ENCODE measurements at places on chromosomes 12 and 14.

DNA sequence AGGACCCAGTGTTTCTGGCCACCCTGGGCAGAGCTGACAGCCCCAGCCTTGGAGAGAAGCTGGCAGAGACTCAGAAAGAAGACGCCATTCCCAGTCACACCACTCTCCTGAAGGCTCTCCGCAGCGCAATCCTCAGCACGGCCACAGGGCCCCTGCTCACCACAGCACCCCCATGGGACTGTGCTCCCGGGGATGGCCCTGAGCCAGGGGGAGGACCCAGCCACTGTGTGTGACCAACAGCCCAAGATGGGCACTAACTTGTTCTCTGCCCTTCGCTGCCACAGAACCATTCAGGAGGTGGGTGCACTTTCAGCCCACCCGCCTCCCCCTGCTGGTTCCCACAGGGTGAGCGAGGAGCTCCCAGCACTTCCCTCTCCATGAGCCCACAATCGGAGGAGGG, 57.1 kb downstream of the CCNK start:
- no peak for DNase-seq

DNA sequence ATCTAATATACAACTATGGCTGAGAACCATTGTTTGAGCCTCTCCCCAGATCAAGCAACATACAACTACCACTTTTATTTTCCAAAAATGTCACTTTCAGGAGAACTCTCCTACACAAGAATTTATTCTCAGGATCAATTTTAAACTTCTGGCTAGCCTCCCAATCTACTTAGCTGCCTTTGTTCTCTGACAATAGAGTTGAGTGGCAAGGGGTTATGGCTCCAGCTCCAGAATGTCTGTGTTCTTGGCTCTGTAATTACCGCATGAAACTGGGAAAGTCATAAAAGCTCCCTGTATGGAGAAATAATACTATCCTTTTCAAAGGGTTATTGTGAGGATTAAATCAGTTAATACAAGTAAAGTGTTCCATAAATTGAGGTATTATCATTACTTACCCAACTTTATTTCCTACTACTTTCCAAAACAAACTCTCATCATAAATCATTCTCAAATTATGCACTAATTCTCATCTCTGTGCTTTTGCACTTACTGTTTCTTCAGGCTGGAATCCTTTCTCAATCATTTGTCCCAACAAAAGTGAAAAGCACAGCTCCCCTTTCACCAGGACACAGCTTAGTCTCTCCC, 121.9 kb downstream of the GARIN6 start:
- no peak for DNase-seq

GRCh38 chr12:24764712-24765111, 184.2 kb downstream of the BCAT1 start:
- DNase-seq: no peak

DNA sequence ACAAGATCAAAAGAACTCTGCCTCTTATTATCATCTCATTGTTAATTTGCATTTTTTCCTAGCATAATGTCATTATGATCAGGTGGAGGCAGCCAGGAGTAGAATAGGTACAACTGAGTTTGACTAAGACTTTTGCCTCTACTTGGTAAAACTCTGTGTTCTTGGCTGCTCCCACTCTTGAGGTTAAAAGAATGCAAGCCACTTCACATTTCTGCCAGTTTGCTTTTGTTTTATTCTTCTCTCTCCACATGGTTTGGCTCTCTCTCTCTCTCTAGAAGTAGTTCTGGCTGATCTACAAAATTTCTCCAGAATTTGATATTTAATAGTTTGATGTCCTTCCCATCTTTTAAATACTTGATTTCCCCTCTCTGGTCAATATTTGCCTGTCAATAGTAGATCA, 170.7 kb upstream of the E2F7 start:
- no peak for DNase-seq

- no peak for DNase-seq
These were observed 39.4 kb upstream of the E2F7 start for GRCh38 chr12:77104792-77105191.

DNA sequence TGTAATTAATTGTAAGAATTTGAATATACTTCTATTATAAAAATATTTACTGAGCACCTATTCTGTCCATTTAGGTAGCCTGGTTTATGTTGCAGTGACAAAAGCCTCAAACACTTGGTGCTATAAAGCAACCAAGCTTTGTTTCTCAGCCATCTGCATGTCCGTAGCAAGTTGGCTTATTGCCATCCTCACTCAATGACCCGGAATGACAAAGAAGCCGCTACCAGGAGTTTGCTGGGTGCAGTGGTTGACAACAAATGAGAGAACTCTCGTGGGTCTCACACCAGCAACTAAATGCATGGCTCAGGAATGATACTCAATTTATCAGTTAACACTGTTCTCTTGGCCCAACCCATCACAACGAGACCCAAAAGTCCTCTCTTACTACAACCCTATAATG, 553.1 kb downstream of the DIO2 start:
- no peak for DNase-seq

Measured in hematopoietic multipotent progenitor cell treated with erythropoietin and hydrocortisone succinate and interleukin-3 and kit ligand, for 8 days (in vitro differentiated cells).